ENCODE measurements at places on chromosomes 6 and 20.

- no peak for DNase-seq
These were observed 1.5 kb upstream of the SLC26A8 start for GRCh38 chr6:36025932-36026327.

DNA sequence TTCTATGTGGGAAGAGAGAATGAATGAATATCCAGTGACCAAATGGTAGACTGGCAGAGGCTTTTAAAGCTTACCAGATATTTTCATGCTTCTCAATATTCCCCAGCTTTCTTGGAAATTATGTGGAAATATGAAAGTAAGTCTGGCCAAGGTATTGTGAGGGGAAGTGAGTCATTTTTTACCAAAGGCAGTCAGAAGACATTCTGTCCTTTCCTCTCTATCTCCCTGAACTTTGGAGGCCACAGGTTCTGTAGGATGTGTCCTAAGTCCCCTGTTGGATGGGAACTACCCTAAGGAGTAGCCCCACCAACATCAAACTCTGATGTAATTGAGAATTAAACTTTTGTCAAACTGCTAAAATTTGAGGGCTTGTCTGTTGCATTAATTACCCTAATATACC lies 593.8 kb upstream of the NRSN1 start:
- no peak for DNase-seq

- no peak for DNase-seq
These were observed 30.4 kb downstream of the PREX1 start for GRCh38 chr20:48797275-48797825.

DNA sequence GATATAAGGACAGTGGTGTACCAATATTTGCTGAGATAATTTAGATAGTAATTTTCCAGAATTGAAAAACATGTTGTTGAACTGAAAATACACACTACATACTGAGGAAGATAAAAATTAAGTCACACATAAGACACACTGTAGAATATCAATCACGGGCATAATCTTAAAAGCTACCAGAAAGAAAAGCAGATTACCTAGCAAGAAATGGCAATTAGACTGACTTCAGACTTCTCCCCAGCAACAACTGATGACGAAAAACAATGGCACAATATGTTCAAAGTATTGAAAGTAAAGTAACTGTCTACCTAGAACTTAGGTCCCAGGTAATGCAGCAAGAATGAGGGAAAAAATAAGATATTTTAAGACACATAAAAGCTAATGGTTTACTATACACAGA lies 46.5 kb downstream of the NOL7 start:
- no peak for DNase-seq

- no peak for DNase-seq
These were observed 467 bp downstream of the TREML4 start for GRCh38 chr6:41228616-41229015.

DNA sequence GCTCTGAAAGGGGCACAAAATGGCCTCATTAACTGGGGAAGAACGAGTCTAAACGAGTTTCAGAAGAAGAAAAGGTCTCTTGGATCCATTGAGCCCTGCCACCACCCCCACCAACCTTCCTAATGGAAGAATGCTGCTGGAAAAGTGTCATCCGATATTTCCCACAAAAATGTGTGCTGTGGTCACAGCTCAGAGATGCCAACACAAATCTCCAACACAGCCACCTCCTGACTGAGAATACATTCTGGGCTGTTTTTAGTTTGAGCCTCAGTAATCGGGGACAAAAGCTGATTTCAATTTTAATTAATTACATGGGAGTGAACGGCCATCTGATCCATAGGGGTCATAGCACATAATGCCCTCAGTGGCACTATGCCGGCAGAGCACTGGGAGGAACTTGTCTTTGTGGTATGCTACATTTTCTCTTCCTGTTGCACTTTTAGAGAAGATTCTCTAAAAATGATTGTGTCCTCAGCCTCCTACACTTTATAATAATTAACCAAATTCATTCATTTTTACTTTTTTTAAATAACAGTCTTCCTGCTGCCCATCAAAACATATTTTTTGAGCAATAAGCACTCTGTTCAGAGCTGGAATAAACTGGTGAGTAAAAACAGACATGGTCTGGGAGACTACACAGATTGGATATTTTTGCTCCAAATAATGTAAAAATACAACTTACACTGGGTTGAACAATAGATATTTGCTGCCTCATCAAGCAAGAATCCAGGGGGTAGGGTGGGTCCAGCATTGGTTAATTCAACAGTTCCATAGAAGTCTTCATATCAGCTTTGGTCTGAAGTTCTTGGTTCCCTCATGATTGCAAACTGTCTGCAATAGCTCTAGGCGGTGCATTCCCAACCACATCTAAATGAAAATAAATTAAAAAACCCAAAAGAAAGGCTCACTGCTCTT lies 143.6 kb upstream of the TMEM170B start:
- no peak for DNase-seq
